ENCODE measurements at places on chromosomes 12 and 14. TPM values are rescaled to one million over a fixed set of nuclear protein-coding genes. Genes with fewer than 3 reads are reported as not detected.

The DEGS2 gene
- total RNA-seq: 10.2 TPM

The FOXN4 gene
- total RNA-seq: not detected

The CLEC4A gene
- total RNA-seq: 2.5 TPM

The KRT80 gene
- total RNA-seq: not detected

The PCBP2 gene
- 512 TPM for total RNA-seq

- no peak for DNase-seq
Observed at GRCh38 chr14:99609245-99610170, 5.5 kb upstream of the CCDC85C start.

DNA sequence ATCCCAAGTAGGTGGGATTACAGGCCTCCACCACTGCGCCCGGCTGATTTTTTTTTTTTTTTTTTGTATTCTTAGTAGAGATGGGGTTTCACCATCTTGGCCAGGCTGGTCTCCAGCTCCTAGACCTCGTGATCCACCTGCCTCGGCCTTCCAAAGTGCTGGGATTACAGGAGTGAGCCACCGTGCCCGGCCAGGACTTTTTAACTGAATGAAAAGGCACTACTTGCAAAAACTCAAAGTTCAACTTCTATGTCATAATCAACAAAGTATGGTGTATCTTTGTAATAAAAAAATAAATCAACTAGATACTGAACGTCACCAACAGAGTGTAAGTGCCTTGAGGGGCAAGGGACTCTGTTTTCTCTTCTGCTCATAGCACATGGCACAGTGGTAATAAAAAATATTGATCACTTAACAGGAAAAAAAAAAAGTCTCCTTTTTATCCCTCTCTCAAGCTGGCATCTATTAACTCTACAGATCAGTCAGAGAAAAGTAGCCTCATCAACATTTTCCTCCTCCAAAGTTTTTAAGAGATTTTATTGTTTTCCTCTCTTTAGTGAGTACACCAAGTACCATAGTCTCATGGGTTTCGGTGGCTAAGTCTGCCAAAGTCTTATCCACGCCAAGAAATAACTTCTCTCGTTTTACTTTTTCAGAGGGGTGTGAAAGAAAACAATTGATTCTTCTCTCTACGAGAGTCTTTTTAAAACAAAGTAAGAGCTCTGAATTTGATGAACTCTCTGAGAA lies 10.6 kb upstream of the FOXN3 start:
- no peak for DNase-seq

GRCh38 chr12:132154941-132155770 lies 10.9 kb downstream of the NOC4L start:
- no peak for DNase-seq

GRCh38 chr14:68951035-68951797 lies 27.9 kb downstream of the ACTN1 start:
- DNase-seq: peak; percentile 91

DNA sequence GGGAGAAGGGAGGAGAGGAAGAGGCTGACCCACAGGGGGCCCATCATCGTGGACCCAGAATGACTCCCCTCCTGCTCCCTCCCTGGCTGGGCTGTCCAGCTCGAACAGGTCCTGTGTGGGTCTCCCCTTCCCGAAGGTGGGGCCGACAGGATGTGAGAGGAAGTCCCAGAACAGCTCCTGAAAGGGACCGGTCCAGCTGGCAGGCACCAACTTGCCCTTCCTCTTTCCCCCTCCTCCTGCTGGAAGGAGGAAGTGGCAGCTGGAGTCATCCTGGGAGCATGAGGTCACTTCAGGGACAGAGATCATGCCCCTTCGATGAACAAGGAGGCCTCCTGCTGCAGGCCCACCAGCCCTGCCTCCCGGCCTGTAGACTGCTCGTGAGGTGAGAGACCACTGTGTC lies 35.0 kb upstream of the BEGAIN start:
- DNase-seq: no peak

DNA sequence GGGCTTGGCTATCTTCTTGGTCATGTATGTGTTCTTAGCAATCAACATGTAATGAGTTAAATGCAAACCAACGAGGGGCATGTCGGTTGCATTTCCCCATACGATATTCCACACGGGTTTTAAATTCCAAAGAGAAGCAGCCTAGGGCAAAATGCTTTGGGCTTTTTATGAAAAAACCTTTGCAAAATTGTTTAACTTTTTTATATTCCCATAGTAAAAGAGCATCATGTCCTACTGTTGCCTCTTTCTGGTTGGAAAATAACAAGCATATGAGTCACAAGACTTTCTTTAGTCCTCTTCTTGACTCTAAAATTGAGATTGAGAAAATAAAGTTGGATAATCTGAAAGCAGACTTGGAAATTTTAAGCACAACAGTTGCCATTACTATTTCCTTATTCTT lies 3.8 kb upstream of the DIO2 start:
- no peak for DNase-seq

DNA sequence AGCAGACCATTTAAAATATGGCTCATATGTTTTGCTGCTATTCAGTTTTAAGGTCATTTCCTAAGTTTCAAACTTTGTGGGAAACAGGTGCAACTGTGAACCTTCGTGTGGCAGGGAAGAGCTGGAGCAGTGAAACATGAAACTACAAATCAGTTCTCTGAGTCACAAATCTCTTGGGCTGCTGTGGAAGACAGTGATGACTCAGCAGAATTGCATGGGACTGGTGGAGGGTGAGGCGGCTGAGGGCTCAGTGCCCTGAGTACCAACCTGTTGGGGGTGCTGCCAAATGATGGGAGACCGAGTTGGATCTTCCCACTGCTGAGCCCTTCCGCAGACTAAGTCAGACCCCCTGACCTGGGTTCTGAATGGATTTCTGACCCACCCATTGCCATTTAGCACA lies 8.4 kb upstream of the CALM1 start:
- no peak for DNase-seq
